ENCODE measurements at places on chromosomes 5 and 9.

- no peak for DNase-seq
These were observed 98.2 kb upstream of the SLCO6A1 start for GRCh38 chr5:102596951-102597350.

DNA sequence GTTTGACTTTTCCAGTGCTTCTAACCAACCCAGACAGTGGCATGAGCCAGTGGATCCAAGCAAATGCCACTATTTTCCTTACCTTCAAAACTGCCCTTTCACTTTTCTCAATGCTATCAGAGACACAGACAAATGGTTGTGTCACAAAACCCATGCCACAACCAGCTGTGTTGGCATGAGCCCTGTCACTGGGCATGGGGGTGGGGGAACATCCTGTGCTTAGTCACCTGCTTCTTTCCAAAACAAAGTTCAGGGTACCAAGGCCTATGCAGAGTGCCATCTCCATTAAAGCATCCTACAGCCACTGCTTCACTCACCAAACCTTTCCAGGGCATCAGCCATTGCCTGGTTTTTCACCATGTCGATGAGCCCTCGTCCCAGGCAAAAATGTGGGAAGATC, 30.1 kb downstream of the NIPSNAP3B start:
- no peak for DNase-seq

DNA sequence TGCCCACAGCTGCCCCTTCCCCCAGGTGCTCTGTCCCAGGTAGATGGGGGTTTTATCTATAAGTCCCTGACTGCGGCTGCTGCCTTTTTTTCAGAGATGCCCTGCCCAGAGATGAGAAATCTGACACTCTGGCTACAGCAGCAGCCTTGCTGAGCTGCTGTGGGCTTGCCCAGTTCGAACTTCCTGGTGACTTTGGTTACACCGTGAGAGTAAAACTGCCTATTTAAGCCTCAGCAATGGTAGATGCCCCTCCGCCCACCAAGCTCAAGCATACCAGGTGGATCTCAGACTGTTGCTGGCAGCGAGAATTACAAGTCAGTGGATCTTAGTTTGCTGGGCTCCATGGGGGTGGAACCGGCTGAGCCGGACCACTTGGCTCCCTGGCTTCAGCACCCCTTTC, 56.8 kb downstream of the MINAR2 start:
- no peak for DNase-seq

DNA sequence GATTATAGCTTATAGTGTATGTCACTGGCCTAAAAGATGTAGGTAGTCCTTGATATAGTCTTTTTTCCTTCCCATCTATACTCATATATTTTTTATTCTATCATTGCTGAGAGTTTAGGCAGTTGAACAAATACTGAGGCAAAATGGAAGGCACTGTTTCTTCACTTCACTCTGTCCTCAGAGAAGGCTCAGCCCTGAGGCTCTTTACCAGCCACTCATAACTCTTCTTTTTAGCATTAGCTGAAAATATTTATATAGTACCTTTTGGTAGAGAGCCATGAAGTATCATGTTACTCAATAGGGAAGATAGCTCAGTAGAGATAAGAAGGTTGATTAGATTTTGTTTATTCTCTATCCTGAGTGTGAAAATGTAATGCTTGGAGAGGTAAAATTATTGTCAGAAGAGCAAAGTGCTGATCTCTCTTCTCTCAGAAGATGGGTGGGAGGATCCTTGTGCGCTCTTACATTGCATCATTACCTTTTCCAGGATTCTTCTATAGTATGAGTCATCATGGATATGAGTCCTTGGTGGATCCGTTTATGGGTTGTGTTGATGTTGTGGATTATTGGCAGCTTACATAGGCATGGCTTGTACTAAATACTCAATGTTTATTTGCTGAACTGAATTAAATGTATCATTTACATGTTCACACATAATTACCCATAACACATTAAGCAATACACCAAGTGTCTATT, 88.1 kb downstream of the ANXA1 start:
- no peak for DNase-seq

DNA sequence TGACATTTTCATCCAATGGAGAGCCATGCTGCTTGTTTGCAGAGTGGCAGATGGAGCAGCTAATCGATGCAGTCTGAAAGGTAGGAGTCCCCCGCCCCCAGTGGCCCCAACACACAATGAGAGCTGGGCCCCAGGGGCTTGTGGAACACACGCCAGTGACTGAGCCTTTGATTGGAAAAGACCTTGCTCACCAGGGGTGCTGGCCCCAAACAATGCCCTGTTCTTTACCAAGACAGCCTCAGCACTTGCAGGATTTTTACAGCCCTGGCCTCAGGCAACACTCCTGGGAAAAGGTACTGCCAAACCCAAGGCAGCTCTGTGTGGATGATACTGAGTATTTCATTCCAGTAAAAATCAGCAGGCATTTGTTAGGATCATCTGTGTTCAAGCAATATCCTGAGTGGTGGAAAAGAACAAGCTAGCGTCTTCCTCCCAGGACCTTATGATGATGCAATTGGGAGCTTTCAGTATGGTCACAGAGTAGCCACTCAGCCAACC, 276.8 kb upstream of the CLINT1 start:
- DNase-seq, result no peak
